ENCODE measurements at places on chromosomes 13 and 19. TPM values are rescaled to one million over a fixed set of nuclear protein-coding genes. Genes with fewer than 3 reads are reported as not detected.

GRCh38 chr13:96090240-96091101, 564 bp downstream of the HS6ST3 start:
- peak; percentile 10 for DNase-seq

DNA sequence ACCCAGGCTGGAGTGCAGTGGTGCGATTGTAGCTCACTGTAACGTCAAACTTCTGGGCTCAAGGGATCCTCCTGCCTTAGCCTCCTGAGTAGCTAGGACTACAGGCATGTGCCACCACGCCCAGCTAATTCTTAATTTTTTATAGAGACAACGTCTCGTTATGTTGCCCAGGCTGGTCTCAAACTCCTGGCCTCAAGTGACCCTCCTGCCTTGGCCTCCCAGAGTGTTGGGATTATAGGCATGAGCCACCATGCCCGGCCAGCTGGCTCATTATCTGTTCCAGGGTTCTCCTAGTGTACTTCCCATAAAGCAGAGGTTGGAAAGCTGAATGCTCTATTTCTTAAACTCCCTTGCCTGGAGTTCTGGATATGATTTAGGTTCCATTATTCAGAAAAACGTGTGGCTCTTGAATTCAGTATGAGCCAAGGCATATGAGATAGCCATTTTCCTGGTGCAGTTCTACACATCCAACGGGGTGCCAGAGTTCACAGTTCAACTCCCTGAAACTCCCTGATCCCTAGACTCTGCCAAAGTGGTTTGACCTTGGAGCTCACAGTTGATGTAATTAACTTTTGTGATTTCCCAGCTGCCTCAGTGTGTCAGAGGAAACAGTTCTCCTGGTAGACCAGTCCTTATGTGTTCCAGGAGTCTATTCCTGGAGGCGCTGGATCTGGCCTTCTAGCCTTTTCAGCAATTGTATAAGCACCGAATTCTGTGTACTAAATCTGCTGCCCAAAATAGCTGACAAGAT, 21.6 kb downstream of the GPR183 start:
- DNase-seq = no peak

- DNase-seq = no peak
These were observed 7.8 kb downstream of the MKNK2 start for GRCh38 chr19:2043251-2043641.

DNA sequence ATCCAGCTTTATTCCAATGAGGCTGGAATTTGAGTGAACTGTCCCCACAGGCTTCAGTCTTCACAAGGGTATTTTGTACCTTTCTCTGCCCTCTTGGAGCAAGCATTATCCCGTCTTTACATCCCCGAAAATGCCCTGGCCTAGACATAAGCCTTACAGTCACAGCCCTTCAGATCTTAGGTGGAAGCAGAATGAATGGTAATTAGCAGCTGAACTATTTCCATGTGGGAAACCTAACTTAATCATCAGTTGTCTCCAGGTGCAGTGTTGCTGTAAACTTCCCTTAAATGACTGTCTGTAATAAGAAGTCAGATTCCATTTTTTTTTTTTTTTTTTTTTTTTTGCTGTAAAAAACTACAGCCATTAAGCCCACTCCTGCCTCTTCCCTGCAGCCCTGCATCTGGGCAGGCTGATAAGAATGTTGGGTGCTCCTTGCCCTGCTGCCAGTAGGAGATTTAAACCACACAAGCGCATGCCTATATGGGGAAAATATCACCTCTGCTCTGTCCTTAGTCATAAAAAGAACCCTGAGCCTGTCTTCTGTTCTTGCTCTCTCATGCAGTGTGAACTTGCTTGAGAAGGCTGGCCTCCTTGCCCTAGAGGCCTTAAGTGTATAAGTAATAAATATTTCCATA, 426.8 kb upstream of the SLITRK5 start:
- DNase-seq = no peak

DNA sequence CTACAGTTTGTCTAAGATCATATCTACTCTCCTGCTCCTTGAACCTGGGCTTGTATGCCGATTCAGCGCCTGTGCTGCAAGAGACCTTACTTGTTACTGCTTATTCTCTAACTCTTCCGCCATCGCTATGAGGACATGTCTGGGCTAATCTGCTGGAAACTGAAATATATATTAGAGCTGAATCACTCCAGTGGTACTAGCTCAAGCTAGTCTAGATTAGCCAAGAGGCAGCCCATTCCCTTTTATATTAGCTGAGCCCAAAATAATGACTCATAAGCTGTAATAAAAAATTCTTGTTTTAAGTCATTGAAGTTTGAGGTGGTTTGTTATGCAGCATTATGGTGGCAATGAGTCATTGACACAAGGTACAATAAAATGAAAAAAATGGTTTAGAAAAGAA, 52.8 kb downstream of the SLC6A16 start:
- DNase-seq = no peak

DNA sequence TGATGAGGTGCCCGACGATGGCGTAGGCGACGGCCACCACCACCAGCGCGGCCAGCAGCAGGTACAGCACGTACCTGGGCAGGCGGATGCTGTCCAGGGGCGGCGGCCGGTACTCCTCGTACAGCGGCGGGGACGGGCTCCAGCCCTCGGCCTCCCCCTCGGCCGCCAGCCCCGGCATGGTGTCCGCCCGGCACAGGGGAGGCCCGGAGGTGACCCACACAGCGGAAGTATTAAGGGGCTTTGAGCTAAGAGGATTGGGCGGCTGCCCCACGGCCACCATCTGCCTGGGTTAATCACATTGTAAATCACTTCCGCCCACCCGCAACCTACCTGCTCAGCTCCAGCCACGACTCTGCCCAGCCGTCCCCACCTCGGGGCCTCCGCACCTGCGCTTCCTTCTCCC, at the start of gene SMIM44:
Gene SMIM44 (minus strand): TSS at position 216 of the 403 bp plus-strand sequence. CDS start 38 bp downstream, at position 178.
- DNase-seq = no peak

GRCh38 chr19:2266183-2266993, 10.2 kb upstream of the JSRP1 start:
- DNase-seq = peak; percentile 89

DNA sequence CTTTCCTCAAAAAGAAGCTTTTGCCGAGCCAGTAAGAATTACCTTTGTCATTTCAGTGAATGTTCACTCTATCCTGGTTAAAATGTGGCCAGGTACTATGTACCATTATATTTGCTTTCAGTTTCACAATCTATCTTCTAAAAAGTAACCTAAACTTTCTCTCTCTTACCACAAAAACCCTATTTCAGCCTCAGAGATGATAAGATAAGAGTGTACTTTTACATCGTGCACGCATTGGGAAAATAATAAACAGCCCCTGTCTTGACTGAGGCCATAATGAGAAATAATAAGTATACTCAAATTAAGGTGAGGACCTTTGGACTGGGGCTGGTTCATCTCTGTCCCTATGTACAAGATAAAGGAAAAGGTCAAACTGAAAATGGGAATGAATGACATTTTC, 77.7 kb downstream of the ZNF726 start:
- DNase-seq = no peak

GRCh38 chr13:103883164-103883563, 816.9 kb upstream of the SLC10A2 start:
- DNase-seq = peak; percentile 79

DNA sequence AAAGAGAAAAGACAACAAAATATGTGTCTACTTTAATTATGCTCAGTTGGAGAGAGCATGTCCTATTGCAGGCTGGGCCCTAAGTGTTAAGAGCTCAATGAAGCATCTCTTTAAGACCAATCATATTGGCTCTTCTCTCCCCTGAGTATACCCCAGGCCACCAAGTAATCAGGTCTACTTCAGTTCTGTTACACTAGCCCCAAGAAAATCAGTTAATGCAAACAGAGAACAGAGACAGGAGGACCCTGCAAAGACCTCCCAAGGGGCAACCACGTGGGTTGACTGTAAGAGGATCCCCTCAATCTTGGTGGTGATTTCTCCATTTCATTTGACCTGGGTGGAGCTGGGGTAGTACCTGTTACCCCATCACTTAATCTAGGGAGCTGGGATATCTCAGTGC, 451.0 kb upstream of the ZNF507 start:
- no peak for DNase-seq

DNA sequence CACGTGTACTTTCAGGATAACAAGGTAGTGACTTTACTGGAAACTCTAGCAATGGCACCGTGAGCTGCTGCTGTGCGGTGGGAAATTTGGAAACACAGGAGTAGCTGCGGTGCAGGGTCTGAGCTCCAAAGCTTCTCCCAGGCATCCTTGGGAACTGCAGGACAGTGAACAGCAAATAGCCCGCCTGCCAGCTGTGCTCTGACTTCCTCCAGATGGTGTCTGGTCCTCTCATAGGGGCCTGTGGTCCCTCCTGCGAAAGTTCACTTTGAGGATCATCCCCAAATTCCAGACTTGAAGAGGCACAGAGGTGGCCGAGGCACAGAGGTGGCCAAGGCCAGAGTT, 287.3 kb upstream of the MAB21L1 start:
- no peak for DNase-seq

DNA sequence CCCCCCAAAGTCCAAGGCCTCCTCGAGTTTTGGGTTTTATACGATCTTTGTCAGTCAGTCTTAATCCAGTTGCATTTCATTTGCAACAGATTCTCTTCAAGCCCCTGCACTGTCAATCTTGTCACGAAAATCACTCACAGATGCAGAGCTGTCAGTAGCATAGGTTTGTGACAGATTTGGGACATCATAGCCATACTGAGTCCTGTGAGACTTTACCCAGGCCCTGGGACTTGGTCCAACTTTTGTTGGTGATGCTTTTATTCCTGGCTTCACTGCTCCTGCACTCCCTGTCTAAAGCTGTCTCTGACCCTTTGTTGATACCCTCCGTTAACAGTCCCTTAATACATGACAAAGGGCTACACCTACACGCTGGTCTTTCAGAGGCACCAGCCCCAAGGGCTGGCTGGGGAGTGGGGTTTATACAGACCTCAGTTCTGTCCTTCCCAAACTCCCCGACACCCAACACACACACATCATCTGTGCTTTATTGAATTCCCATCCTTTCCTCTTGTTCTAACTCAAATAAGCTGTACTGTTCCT, 36.0 kb downstream of the PABPC3 start:
- no peak for DNase-seq

GRCh38 chr19:14333101-14333871, 48.0 kb upstream of the ADGRE5 start:
- DNase-seq = no peak

DNA sequence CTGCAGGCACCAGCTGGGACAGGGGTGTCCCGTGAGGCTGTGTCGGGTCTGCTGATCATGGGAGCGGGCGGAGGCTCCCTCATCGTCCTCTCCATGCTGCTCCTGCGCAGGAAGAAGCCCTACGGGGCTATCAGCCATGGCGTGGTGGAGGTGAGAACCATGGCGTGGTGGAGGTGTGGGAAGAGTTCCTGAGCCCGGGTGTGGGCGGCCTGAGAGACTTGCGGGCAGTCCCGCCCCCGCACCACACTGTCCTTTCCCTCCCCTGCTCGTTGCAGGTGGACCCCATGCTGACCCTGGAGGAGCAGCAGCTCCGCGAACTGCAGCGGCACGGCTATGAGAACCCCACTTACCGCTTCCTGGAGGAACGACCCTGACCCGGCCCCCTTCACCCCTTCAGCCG, 10.7 kb downstream of the APLP1 start:
- no peak for DNase-seq

DNA sequence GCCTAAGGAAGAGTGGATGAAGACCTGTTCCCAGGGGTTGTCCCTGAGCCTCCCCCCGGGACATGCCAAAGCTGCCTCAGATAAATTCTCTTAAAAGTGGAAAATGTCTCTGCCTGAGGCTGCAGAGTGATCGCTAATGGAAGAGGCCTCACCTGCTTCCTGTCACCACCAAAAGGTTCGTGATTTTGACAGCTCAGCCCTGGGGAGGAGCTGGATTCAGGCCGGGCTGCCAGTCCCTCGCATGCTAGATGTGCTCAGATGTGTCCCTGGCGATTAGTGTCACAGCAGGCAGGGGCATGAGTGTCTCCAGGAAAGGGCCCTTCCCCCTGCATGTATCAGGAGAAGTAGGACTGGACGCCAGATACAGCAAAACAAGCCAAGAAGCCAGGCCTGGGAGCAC, 626.5 kb downstream of the UQCRFS1 start:
- DNase-seq = no peak

DNA sequence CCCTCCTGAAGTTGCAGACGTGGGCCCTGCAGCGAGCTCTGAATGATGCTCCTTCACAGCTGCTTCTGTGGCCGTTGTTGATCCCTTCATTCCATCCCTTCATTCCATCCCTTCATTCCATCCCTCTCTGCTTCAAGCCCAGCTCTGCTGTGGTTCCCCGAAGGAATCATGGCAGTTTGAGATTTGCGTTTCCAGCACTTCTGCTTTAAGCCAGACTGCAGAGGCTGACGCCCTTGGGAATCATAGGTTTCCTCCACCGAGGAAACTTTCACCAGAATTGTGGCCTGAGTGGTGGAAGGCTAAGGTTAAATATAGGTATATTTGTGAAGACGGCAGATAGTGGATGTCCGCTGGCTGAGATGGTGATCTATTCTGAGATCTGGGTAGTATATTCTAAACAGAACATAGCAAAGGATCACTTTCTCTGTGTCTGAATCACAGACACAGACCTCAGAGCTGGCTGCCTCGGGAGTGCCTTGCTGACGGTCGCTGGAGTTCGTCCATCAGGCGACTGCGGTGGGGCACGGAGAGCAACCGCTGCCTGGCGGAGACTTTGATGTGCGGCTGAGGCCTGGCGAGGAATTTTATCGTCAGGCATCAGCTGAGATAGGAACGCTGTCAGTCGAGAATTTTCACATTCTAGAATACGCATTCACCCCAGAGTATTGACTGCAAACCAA, 42.8 kb upstream of the DCUN1D2 start:
- peak; percentile 74 for DNase-seq

DNA sequence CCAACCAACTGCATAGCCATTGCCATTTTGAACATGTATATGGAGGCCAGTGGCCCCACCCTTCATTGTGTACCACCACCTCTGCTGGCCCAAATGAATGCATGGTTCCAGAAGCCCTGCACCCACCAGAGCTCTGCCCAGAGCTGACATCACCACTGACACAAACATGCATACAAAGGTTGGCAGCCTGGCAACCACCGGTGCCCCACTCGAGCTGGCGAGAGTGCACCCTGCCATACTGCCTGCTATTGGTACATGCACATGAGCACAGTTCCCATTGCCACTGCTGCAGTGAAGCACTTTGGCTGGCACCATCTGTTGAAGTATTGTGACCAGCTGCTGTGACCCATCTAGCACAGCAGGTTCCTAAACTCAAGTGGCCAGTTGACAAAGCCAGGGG, 1564.9 kb downstream of the OLFM4 start:
- DNase-seq = no peak

- peak; percentile 86 for DNase-seq
These were observed 3.6 kb downstream of the TMEM161A start for GRCh38 chr19:19134687-19135158.

The CGB8 gene
- total RNA-seq = not detected

The GADD45GIP1 gene
- 35.6 TPM for total RNA-seq

The GSX1 gene
- not detected for total RNA-seq

The MPHOSPH8 gene
- total RNA-seq = 12.1 TPM

The ZNF560 gene
- total RNA-seq = not detected

The GPR183 gene
- total RNA-seq = 1.0 TPM

The ARL11 gene
- total RNA-seq = 0.21 TPM

The CTXN1 gene
- not detected for total RNA-seq

The MAMSTR gene
- total RNA-seq = 27.3 TPM

The NDUFA3 gene
- 260 TPM for total RNA-seq

The NCCRP1 gene
- total RNA-seq = not detected

The SOX21 gene
- total RNA-seq = not detected

The EMP3 gene
- total RNA-seq = 14.3 TPM
